ENCODE measurements at places on chromosomes 7 and 10.

DNA sequence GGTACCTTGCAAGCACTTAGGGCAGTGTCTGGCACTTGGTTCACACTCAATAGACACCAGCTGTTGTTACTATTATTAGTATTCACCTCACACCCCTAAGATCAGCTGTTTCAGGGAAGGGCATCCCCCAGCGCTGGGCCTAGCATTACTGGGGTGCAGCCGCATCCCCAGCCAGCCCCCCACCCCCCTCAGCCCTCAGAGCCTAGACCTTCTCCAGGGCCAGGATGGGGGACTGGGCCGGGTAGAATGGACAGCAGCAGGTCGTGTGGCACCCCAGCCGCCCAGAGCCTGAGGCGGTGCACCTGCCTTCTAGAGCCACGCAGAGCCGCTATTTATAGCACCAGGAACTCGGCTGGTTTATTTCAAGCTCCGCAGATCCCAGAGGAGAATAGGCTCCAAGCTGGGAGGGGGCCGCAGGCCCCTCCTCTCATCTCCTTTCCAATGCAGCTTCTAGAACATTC lies 60.5 kb downstream of the GTF2IRD1 start:
- DNase-seq = no peak

DNA sequence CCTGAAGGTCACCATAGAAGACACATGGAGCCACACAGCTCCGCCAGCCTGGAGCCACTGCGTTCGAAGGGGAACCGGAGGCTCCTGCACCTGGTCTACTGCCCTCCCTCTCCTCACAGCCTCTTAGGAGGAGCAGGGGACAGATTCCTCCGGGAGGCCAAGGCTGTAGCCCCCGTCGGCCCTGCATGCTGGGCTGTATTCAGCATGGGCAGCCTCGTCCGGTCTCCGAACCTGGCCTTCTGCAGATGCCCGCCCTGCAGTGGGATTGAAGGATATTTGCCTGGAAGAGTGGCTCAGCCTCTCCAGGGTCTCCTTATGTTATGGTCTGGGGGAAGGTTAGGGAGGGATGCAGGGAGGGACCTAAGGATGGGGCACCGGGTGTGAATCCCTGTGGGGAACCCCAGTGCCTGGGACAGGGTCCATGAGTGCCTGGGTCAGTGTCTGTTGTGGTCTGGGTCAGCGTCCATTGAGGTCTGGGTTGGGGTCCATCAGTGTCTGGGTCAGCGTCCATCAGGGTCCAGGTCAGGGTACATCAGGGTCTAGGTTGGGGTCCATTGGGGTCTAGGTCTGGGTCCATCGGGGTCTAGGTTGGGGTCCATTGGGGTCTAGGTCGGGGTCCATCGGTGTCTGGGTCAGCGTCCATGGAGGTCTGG lies 13.0 kb upstream of the SCART1 start:
- no peak for DNase-seq

GRCh38 chr7:157300369-157300825 lies 36.4 kb upstream of the DNAJB6 start:
- DNase-seq = no peak

DNA sequence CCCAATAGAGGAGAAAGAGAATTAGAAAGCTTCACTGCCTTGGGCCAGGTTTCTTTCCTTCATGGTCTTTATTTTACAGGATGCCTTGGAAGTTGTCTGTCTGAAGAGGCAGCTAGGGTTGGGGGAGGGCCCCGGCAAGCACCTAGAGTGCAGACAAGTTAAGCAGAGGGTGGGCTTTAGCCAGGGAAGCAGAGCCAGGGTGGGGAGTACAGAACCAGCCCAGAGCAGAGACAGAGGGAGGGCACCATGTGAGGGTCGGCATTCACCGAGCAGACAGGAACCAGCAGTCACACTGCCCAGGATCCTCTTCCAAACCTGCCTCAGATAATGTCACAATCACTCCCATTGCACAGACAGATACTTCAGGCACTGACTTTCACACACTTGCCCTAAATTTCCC lies 75.9 kb downstream of the ADARB2 start:
- DNase-seq = no peak

DNA sequence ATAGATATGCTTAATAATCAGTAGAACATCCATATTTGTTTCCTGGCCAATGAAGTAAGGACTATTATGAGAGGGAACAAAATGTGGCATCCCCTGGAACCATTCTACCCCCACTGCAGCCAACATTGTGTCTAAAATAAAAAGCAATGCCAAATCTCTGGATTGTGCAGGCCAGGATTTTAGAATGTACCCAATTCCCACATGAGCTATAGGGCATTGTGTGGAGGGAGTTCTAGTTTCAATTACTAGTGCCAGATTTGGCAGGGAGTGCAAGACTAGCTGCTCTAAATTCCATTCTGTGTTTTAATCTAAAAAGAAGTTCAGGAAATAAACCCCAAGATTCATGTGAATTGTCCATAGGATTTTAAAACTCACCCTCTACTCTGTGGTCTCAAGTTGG lies 112.3 kb downstream of the HGF start:
- no peak for DNase-seq

DNA sequence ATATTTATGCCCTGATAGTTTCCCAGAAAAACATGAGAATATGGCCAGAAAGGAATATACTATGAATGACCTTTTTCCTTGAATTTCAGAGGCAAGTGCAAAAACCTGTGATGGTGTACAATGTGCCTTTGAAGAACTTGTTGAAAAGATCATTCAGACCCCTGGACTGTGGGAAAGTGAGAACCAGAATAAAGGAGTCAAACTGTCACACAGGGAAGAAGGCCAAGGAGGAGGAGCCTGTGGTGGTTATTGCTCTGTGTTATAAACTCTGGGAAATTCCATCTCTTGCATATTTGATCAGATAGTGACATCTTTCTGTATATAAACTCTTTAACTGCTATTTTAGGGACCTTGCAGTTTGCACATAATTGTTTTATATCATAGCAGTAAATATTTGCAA lies 33.7 kb downstream of the RAB18 start:
- DNase-seq = no peak

GRCh38 chr7:100655908-100656674 lies at the start of gene ACTL6B:
ACTL6B (minus strand) TSS chr7:100656448; CDS start chr7:100656354, 94 bp downstream.
- no peak for DNase-seq

- DNase-seq = no peak
These were observed 11.2 kb upstream of the PRDX3 start for GRCh38 chr10:119189811-119190282.

DNA sequence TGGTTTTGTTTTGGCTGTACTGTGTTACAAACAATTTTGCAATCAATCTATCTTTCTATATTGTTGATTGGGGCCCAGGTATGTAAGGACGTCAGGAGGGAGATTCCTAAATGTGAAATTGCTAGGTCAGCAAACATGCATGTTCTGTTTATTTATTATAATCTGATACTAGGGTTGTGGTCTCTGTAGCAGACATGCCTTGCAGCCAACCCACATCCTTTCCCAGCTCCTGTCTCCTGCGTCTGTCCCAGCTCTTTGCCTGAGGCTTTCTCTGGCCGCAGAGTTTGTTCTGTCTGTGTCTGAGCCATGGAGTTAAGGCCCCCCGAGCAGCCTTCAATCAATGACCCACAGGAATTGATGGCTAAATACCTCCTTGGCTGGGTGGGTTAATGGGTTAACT lies 124.0 kb upstream of the ZEB1 start:
- DNase-seq = no peak

- DNase-seq = no peak
These were observed 70.6 kb downstream of the PTPRE start for GRCh38 chr10:127977357-127978009.

- DNase-seq = peak; percentile 21
These were observed 661 bp downstream of the HECTD2 start for GRCh38 chr10:91410638-91411371.

DNA sequence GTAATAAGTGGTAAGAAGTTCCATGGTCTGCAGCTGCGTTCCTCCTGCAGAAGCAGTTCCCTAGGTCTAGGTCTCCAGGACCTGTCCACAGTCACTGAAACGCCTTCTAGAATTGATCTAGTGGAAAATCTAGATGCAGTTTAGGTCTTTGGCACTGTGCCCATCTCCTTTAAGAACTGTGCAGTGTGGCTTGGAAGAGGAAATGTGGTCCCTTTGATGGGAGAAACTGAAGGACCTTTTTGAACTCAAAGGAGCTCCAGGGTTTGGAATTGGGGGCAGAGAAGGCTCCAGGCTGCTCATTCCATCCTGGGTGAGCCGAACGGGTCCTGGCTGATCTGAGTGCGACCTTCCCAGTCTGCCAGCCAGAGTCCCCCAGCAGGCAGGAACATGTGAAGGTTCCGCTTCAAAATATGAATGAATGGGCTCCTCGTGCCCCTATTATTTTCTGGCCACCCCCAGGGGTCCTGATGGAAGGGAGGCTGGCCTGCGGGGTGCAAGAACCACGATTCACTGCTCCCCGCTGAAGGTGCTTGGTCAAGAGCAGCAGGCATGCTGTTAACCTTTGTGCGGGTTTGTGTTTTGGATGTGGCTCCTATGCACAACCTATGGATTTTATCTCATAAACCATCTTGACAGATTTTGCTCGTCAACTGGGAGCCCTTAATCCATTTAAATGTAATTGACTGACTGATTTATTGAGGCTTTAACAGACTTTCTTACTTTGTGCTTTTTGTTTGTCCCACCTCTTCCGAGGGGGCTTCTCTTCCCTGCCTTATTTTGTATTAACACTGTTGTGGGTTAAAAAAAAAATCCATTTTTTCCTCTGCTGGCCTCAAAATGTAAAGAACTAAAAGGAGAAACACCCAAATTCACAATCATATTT lies 36.7 kb downstream of the ZNF467 start:
- DNase-seq = no peak

- DNase-seq = no peak
These were observed 273.7 kb downstream of the GLRX3 start for GRCh38 chr10:130409931-130410330.

DNA sequence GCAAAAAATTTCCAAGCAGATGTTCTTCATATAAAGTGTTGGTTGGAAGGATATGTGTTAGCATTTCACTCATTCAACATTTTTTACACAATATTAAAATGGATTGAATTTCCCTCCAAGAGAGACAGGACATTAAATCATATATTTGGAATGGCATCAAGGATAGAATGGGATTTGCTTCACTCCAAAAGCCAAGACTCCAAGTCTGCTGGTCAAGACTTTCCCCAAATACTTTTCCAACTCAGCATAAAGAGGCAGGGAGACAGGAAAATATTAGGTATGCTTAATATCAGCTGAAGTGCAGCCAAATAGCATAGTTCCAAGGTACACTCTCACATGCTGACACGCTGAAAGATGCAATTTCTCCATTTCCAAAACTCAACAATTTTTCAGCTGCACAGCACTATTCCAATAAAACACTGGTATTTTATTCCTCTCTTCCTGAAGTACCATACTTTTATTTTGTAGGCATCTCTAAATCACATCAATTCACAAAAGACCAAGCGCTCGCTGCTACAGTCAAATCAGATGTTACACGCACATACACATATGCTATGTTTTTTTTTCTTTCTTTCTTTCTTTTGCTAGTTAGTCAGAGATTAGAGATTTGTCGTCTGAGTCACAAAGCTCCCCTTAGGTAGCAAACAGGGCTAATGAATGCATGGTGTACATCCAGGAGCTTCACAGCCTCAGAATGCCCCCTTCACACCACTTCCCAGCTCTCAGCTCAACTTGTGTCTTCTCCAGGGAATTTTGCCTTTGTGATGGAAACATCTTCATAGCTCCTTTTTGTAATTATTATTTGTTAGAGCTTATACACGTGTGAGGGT lies 1033.8 kb upstream of the AUTS2 start:
- no peak for DNase-seq

- no peak for DNase-seq
These were observed 34.7 kb downstream of the ALOX5 start for GRCh38 chr10:45408421-45409319.

GRCh38 chr7:27066148-27066547 lies 29.7 kb downstream of the HOXA1 start:
- no peak for DNase-seq

- DNase-seq = no peak
These were observed 4.9 kb downstream of the ACBD5 start for GRCh38 chr10:27235706-27236105.

DNA sequence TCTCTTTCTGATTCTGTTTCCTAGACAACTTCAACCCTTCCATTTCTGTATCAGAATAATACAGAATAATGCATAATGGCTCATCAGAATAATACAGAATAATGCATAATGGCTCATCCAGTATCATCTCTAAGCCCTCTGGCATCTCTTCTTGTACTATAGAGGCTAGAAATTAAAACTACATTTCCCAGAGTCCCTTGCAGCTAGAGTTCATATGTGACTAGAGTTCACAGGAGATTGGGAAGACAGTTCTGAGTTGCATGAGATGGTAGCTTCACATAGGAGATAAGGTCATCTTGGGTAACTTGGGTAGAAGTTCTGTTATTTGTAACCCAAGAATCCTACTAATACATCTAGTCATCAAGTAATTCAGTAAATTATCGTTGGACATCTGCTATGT lies 122.9 kb upstream of the NRBF2 start:
- no peak for DNase-seq

- no peak for DNase-seq
These were observed 266.7 kb upstream of the PLXDC2 start for GRCh38 chr10:19549503-19549902.

DNA sequence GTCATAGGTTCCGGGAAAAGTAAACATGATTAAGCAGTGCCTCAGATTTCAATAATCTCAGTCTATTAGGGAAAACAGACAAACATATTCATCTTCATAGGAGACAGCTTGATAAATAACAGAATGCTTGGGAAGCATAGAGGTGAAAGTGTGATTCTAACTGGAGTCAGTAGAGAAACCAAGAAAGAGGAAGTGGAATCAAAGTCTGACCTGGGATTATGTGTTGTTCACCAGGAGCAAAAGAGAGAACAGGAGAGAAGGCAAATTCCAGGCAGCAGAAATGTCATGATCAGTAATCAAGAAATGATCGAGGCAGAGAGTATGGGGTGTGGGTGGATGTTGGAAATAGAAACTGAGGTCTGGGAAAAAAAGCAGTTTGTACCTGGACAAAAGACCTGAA lies 43.7 kb downstream of the DGKB start:
- no peak for DNase-seq

GRCh38 chr10:112507046-112507445 lies 60.0 kb downstream of the VTI1A start:
- DNase-seq = no peak

GRCh38 chr7:111690364-111691111 lies 128.2 kb upstream of the IMMP2L start:
- DNase-seq = no peak

DNA sequence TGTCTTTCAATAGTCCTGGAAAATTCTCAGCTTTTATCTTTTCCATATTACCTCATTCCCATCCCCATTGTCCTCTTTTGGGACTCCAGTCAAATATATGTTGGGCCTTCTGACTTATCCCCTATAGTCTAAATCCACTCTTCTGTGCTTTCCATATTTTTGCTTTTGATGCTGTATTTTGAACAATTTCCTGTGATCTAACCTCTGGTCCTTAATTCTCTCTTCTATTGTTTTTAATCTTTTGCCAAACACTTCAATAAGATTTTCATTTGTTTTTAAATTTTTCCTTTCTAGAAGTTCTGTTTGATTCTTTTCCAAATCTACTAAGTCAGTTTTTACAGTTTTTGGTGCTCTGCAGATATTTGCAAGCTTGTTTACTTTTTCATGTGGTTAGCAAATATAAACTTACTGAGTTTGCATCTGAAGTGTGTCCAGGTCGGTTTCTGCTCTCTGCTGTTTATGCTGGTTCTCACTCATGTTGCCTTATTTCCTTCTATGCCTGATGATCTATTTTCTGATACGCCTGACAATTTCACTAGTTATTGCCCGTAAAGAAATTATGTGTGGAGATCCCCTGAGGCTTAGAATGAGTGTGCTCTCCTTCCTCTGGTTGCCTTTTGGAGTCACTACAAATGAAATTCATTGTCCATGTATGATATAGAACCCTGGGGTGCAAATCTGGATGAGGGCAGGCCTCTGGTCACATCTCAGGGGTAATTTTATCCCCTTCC lies 110.4 kb downstream of the RBM20 start:
- no peak for DNase-seq

All from activated CD4-positive, alpha-beta T cell treated with anti-CD3 and anti-CD28 coated beads, Interleukin-2, amount 50 U/mL, for 4 hours (primary cell).